ENCODE measurements at places on chromosomes 6 and 20.

GRCh38 chr6:68649669-68650068, 14.6 kb downstream of the ADGRB3 start:
- DNase-seq = no peak

- DNase-seq = no peak
Observed at GRCh38 chr6:14026831-14027539, 90.6 kb upstream of the CD83 start.

- no peak for DNase-seq
Observed at GRCh38 chr20:10551732-10552724, 116.9 kb downstream of the SLX4IP start.

DNA sequence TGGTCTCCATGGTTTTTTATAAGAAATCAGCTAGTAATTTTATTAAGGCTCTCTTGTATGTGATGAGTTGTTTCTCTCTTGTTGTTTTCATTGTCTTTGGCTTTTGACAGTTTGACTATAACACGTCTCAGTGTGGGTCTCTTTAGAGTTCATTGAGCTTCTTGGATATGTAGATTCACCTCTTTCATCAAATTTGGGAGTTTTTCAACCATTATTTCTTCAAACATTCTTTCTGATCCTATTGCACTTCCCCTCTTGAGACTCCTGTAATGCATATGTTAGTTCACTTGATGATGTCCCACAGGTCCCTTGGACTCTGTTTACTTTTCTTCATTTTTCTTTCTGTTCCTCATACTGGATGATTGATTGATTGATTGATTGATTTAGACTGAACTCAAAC, 7.0 kb upstream of the BAG2 start:
- no peak for DNase-seq

GRCh38 chr6:6556161-6556737, 32.3 kb upstream of the LY86 start:
- no peak for DNase-seq

GRCh38 chr6:146312608-146313007, 231.0 kb upstream of the RAB32 start:
- no peak for DNase-seq

DNA sequence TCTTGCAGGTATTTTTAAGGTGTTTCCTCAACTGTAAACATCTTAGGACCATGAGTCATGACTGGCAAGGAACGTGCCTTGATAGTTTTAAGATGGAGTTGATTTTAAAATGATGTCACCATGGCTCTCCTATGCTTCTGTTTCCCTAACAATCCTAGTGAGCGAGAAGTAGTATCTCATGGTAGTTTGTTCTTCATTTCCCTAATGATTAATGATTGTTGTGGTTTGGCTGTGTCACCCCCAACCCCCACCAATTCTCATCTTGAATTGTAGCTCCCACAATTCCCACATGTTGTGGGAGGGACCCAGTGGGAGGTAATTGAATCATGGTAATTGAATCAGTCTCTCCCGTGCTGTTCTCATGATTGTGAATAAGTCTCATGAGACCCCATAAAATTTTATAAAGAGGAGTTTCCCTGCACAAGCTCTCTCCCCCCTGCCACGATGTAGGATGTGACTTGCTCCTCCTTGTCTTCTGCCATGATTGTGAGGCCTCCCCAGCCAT, 16.8 kb upstream of the BNIP5 start:
- DNase-seq = no peak

All from COLO829 (cell line).